ENCODE measurements at places on chromosomes 5 and 9. TPM values are rescaled to one million over a fixed set of nuclear protein-coding genes. Genes with fewer than 3 reads are reported as not detected.

PALM2AKAP2 gene
- total RNA-seq = not detected

ENHO gene
- total RNA-seq = not detected

MARVELD2 gene
- total RNA-seq = 1.1 TPM

ADRA1B gene
- not detected for total RNA-seq

DNA sequence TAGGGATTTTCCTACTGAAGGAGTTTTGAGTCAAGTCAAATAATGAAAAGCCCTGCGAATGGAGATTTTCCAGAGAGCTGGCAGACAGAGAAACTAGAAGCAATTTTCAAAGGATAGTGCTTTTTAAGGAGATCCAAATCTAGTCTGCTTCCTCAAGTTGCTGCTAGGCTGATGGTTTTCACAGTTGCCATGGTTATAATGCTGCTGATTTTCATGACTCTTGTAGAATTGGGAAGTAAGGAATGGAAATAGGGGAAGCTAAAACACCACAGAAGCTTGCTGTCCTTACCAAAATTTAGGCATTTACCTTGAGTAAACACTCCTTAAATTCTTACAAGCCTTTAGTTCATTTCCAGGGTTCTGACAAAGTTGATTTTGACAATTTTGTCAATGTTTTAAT, 30.1 kb upstream of the HAPLN1 start:
- no peaks in the 10 kb centered on the region for H3K27me3 ChIP-seq
- H3K4me3 ChIP-seq = no peak overlapping the region
- H3K4me1 ChIP-seq = no peaks in the 10 kb centered on the region
- H3K27ac ChIP-seq = no peak overlapping the region
- H3K36me3 ChIP-seq = no peaks in the 10 kb centered on the region
- DNase-seq = no peak

DNA sequence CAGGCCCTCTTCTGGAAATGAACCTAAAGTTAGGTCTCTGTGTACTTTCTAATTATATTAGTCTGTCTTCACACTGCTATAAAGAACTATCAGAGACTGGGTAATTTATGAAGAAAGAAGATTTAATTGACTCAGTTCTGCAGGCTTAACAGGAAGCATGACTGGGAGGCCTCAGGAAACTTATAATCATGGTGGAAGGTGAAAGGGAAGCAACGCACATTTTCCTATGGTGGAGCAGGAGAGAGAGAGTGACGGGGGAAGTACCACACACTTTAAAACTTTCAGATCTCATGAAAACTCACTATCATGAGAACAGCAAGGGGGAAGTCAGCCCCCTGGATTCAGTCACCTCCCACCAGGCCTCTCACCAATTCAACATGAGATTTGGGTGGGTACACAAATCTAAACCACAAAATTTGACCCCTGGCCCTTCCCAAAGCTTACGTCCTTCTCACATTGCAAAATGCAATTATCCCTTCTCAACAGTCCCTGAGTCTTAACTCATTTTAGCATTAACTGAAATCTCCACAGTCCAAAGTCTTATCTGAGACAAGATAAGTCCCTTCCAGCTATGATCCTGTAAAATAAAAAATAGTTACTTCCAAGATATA, 40.7 kb downstream of the TRIP13 start:
- no peak overlapping the region for H3K27ac ChIP-seq
- H3K4me3 ChIP-seq = no peak overlapping the region
- H3K4me1 ChIP-seq = no peaks in the 10 kb centered on the region
- no peaks in the 10 kb centered on the region for H3K36me3 ChIP-seq
- DNase-seq = no peak

DNA sequence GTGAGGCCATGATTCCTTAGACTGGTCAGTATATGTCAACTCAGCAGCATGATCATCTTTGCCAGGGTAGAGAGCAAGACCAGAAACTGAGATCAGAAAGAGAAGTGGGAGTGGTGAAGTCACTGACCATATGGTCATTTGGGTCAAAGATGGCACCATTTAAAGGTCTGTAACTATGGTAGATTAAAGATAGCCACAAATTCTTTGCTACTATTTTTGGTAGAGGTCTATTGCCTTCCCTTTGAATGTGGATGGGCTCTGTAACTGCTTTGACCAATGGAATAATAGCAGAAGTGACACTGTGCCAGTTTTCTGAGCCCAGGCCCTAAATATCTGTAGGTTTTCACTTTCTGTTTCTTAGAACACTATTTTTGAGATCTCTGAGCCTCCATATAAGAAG, 117.6 kb downstream of the PCSK1 start:
- no peak overlapping the region for H3K4me3 ChIP-seq
- no peaks in the 10 kb centered on the region for H3K4me1 ChIP-seq
- no peak overlapping the region for H3K27ac ChIP-seq
- no peaks in the 10 kb centered on the region for H3K36me3 ChIP-seq

GRCh38 chr9:69745716-69746437, 13.9 kb downstream of the PTAR1 start:
- no peaks in the 10 kb centered on the region for H3K27me3 ChIP-seq
- DNase-seq = no peak
- H3K4me1 ChIP-seq = peaks cover 5% of the 10 kb centered on the region
- H3K4me3 ChIP-seq = no peak overlapping the region

- H3K27ac ChIP-seq = peak overlapping the region; percentile 67
- no peak for DNase-seq
- no peak overlapping the region for H3K4me3 ChIP-seq
Observed at GRCh38 chr9:98075332-98075805, 18.8 kb downstream of the NANS start.

DNA sequence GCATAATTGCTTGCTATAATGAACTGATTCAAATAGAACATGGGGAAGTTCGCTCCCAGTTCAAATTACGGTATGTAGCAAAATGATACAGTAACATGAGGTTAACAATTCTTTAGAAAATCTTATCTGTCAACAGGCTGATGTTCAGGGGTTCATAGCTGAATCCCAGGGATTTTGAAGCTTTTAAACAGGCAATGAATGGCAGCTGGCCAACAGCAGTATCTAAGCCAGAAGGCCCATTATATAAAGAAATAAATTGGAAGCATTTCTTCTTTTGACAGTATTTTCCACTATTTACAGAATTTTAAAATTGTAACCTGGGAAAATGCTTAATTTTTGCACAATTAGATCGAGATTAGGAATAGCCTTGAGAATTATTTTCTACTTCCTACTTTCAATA, 126.8 kb downstream of the PDE8B start:
- H3K27ac ChIP-seq = no peak overlapping the region
- no peak for DNase-seq
- H3K4me1 ChIP-seq = no peaks in the 10 kb centered on the region

- no peak for DNase-seq
- no peak overlapping the region for H3K4me3 ChIP-seq
- no peak overlapping the region for H3K27ac ChIP-seq
- H3K27me3 ChIP-seq = no peaks in the 10 kb centered on the region
Observed at GRCh38 chr9:82184524-82184923, 196.0 kb downstream of the SPATA31D1 start.
